ENCODE measurements at places on chromosomes 6 and 20.

GRCh38 chr20:58657262-58657661, 6.2 kb downstream of the STX16 start:
- DNase-seq = no peak

DNA sequence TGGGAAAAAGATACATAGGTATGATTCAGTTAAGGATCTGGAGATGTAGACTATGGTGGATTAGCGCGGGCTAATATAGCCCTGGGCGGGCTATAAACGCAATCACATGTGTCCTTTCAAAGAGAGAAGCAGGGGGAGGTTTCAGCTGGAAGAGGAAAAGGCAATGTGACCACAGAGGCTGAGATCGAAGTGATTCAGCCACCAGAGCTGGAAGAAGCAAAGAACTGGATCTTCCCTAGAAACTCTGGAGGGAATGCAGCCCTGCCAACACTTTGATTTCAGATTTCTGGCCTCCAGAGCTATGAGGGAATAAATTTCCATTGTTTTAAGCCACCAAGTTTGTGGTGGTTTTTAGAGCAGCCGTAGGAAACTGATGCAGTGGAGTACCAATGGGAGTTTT, 81.5 kb upstream of the NHSL1 start:
- no peak for DNase-seq

GRCh38 chr6:106448000-106448426, 87.5 kb downstream of the CRYBG1 start:
- peak; percentile 57 for DNase-seq

GRCh38 chr20:22414305-22414742, 170.0 kb downstream of the FOXA2 start:
- DNase-seq = no peak

DNA sequence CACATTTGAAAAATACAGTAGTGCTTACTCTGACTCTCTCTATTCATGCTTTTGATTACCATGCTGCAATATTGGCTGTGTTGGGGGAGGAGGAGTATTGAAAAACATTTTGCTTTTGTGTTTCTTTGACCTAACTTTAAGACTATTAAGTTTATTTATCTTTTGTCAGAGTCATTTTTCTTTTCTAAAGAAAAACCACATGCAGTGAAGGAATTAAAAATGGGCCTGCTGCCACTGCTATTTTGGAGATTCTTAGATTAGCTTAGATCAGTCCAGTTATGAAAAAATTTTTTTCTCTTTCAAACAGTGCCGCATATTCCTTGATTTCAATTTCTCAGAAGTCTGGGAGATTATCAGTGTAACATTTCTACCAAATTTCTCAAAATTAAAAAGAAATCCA, 36.1 kb downstream of the BCKDHB start:
- DNase-seq = no peak

- DNase-seq = no peak
Observed at GRCh38 chr6:99736302-99736701, 129.7 kb downstream of the PRDM13 start.

DNA sequence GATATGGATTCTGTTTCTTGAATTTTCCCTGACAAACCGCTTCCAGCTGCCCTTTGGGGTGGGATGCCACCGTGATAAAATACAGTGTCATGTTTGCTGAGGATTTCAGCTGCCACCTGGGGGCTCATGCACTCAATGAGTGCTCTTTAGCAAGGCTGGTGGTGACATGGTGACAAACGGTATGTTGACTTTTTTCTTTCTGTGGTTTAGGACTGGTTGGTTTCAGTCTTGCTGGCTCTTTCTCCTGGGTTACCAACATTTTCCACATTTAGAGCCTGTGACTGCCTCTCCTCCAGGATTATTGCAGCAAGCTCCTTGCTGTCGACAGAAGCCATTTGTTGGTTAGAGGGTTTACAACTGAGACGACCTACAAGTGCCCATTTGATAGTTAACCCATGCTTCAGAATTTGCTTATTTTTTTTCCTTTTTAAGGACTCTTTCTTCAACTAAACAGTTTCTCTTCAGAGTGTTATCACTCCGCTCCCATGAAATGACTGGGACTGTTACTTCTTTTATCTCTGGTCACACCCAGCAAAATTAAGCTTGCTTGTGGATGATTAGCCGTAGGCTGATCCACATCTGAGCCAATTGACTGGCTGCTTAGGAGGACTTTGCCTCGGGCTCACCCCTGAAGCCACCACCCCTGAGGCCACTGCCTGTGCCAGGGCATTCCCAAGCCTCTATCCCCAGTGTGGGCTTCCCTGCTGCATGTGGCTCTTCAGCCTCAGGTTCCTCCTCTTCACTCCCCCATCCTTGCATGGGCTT, 48.4 kb upstream of the CDYL start:
- DNase-seq = peak; percentile 39

DNA sequence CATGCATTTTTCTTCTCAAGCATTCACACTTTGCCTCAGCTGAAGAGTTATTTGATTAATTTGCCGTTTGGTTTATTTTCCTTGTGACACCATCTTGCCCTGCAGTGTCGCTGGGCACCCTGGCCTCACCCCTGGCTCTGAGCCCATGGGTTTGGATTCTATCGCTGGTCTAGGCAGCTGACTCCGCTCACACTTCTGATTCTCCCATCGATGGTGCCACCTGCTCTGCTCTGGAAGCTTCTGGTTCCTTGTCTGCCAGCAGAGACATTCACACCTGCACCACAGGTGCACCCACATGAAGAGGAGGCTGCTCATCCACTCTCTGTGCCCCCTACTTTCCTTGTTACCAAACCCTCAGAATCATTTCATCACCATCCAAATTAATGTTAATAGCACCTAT, 291.6 kb upstream of the CDH4 start:
- no peak for DNase-seq

DNA sequence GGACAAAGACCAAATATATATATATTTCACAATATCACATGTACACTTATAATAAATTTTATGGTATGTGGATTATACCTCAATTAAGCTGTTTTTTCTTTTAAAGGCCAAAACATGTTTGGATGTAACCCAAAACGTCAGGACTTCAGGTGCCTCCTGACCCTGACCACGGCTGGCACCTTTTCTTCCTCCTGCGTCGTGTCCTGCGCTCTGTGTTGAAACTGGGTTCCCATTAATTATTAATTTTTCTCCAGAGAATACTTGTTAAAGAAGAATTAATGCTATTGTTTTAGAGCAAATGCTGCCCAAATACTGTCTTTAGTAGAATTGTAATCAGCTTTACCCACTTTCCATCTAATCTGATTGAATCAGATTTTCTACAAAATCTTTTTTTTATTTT, 46.7 kb upstream of the VSX1 start:
- DNase-seq = no peak

- no peak for DNase-seq
Observed at GRCh38 chr20:55522296-55522815, 483.0 kb downstream of the CBLN4 start.

DNA sequence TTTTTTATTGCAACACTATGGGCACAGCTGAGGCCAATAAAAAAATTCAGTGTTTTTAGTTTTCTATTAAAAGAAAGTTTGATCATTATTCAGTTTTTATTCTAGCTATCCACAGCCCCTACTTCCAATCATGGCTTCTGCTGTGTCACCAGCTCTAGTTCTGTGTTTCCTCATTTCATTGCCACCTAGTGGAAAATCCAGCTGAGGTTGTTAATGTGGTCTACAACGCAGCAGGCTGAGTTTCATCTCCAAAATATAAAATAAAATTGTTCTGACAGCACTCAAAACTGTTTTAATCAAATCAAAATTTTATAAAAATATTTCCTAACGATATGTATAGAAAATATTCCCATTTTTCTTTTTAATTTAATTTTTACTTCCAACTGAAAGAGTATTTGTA, 13.6 kb downstream of the COL9A1 start:
- no peak for DNase-seq

DNA sequence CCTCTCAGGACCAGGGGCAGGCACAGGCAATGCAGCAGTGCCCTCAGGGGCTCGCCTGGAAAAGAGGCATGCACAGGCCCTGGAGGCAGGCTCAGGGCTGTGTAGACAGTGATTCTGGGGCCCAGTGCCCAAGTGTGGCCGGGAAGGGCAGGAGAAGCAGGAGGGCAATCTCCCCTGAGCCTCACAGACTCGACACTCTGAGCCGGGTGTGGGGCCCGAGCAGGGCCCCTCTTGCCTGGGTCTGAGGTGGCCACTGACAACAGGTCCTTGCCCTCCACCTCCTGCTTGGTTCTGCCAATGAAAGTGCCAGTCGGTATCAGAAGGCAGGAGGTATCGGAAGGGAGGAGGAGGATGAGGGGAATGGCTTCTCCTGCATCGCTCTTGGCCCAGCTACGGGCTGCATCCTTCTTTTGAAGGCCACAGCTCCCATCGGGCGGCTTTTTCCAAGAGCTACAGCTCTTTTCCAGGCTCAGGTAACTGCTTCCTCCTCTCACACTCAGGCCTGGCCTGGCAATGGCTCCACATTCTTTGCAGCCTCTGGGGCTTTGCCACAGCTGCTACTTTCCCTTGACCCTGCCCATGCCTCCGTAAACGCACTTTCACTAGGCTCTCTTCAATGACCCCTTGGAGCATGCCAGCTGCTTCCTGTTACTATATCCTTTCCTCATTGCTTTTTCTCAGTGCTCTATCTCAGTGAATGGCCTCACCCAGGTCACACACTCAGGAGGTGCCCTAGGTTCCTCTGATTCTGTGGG, 24.5 kb downstream of the GABRR2 start:
- DNase-seq = no peak

- no peak for DNase-seq
Observed at GRCh38 chr20:46416839-46417238, 10.4 kb upstream of the ELMO2 start.

DNA sequence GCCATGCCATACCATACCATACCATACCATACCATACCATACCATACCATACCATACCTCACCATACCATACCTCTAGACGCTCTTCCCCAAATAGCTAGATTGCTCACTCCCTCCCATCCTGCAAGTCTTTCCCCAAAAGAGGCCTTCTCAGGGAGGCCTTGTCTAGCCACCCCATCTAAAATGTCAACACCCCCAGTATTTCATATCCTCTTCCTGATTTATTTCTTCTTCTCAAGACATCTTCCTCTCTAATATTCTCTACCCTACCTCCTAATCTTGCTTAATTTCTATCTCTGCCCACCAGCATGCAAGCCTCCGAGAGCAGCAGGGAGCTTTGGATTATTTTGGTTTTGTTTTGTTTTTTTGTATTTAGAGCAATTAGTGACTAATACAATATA, 225.2 kb upstream of the RREB1 start:
- DNase-seq = no peak

- no peak for DNase-seq
Observed at GRCh38 chr6:42390228-42390934, 61.3 kb downstream of the TRERF1 start.

- no peak for DNase-seq
Observed at GRCh38 chr20:46205349-46205748, 87.2 kb downstream of the CD40 start.

DNA sequence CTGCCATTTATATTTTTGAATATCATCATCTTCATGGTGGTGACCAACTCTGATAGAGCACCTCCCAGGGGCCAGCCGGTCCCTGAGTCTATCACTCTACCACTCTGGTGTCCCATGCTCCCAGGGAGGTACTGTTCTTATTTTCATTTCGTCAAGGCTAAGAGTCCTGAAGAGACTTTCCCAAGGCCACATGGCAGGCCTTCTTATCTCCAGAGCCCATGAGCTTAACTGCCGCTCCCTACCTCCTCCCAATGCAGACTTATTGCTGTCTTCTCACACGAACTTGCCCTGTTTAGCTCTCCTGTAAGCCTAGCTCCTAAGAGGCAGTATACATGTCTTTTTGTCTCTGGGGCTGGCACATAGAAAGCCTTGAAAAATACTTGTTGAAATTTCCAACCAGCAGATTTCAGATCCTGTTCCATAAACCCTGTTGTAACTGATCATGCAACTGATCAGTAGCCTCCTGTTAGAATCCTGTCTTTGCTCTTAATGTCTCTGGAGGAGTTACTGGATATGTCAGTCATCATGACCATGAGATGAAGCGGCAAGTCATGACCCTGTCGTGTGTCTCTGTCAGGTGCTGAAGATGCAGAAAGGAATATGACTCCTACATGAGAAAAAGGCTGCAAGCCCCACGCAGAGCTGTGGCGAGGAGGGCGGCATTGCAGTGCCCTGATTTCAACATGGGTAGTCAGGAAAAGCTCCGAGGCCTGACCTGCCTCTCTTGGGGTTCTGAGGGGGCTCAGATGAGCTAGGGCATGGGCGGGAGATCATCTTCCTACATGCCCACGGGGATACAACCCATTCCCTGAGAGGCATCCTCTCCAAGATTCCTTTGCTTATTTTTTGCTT, 60.0 kb downstream of the TTI1 start:
- no peak for DNase-seq

DNA sequence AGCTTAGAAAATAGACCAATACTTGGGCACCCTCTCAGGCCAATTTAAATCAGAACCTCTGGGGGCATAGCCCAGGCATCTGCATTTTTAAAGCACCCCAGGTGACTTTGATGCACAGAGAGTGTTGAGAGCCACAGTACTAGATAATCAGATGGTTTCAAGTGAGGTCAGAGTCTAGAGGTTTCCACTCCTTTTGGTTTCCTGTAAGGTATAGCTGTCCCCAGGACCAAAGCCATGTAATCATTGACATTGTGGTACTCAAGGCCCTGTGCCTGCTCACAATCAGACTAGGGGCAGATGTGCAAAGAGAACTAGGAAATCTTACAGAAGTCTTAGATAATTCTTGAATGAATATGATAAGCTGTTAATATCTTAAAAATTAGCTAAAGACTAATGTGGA, 9.1 kb downstream of the FILIP1 start:
- DNase-seq = no peak

DNA sequence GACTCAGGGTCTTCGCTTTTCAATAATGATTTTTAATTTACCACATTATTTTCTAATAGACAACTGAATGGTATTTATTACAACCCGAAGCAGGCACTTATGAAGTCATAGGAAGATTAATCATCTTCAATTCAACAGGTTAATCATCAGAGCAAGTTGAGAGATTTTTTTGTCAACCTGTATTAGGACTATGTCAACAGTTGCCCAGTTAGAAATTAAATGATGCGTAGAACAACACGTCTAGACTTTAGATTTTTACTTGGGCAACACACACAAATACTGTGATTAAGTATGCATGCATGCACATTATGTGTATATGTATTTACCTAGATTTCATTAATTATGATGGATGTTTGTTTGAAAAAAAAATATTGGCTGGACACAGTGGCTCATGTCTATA, 4.3 kb downstream of the ILRUN start:
- DNase-seq = no peak

GRCh38 chr6:89974834-89975233, 80.6 kb downstream of the GJA10 start:
- no peak for DNase-seq

- DNase-seq = no peak
Observed at GRCh38 chr6:44219815-44220784, 3.3 kb upstream of the SLC29A1 start.

All from SIG-M5 (cell line).